ENCODE measurements at places on chromosomes 13 and 19.

DNA sequence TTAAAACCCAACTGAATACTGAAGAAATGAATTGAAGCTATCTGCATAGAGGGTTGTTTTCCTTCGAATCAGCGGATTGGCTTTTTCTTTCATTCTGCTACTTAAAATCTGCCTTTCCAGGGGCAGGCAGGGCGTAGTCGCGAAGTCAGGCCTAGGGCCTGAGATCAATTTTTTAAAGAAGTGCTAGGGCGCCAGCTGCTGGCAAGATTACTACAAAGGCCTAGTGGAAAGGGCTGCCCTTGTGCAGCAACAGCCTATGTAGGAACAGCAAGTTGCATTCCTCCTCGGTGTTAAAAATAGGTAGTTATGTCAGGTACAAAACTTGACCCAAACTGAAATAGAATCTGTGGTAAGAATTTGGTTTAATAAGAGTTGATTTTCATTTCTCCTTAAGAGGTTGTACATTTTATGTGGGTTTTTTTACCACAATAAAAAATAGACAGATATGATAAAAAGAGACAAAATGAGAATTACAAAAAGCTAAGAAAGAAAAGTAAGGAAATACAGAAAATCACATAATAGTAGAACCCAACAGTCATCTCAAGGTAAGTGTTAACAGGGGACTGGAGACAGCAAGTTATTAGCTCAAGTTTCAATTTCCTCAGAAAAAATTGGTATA, 9.5 kb upstream of the URAD start:
- DNase-seq: peak; percentile 55

- no peak for DNase-seq
These were observed 880.2 kb downstream of the PCDH9 start for GRCh38 chr13:66349966-66350365.

GRCh38 chr13:113811081-113811928, 52.3 kb downstream of the TMEM255B start:
- no peak for DNase-seq

DNA sequence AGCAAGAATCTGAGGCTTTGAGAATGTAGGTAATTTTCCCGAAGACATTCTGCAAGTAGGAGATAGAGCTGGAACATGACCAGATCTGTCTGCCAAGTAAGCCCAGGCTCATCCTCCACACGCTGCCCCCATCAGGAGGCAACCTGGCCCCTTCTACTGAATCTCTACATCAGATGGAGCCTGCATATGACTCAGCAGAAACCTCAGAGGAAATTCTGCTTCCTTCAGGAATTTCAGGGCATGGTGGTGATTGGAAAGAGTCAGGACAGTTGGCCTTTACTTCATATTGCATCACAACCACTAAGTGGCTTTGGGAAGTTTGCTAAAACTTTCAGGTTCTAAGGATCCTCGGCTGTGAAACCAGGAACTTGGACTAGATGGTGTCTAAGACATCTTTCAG, 85.2 kb downstream of the LRRC63 start:
- DNase-seq: peak; percentile 54

- no peak for DNase-seq
These were observed 45.4 kb downstream of the TPT1 start for GRCh38 chr13:45295536-45295935.

DNA sequence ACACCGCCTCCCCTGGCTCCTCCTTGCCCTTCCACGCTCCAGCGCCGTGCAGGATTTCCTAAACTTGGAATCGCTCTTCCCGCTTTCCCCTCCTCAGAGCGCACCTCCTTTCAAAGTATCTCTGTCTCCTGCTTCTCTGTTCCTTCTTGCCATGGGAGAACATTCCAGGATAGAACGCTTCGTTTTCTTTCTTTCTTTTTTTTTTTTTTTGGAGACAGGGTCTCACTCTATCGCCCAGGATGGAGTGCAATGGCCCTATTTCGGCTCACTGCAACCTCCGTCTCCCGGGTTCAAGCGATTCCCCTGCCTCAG, 574 bp upstream of the XPO4 start:
- no peak for DNase-seq

DNA sequence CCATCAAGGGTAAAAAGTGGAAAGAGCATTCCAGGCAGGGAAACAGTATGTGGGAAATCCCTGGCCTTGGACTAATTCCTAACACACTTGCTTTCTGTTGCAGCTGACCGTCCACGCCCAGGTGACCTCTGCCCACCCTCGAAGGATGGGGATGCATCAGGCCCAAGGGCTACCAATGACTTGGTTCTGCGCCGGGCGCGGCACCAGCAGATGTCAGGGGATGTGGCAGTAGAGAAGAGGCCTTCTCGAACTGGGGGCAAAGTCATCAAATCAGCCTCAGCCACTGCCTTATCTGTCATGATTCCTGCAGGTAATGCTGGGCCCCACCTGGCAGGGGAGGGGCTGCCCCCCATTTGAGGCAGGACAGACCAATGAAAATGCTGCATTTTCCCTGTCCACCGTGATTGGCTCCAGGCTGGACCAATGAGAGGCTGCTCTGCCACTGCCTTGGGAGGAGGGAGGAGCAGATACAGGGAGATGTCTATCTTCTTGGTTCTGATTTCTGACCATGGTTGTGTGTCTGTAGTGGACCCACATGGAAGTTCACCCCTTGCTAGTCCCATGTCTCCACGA, 12.6 kb downstream of the DNASE2 start:
- DNase-seq: no peak

DNA sequence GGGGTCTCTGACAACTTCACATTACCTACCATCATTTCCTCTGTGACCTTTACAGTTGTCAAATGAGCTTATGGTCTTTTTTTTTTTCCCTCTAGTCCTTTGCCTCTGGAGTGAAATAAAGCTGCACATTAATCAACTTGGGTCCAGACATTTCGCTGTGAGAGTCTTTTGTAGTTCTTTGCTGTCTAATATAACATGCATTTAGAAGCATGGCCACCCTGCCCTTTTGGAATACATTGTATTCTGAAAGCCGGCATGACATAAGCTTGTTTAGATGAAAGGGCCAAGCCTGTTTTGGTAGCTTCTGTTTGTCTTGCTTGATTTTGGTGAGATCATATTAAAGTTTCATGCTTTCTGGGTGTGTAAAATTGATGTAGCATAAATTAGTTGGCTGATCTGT, 509.8 kb downstream of the DIAPH3 start:
- no peak for DNase-seq

DNA sequence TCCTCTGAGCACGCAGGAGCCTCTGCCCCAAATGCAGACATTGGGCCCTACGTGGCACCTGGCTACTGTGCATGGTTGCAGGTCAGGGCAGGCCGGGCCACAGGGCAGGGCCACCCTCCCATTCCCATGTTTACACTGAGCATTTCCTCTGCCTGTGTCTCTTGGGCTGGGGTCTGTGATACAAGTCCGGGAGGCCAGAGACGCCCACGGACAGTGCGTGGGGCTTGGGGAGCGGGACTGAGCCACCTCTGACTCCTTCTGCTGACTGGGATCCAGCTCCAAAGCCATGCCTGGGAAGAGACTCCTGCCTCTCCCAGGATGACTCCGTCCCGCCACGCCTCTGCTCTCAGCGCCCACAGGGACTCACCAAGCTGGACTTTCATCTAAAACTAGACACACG, 18.8 kb downstream of the GAS6 start:
- no peak for DNase-seq

- DNase-seq: no peak
These were observed 37.6 kb downstream of the POLR1D start for GRCh38 chr13:27659145-27659865.

GRCh38 chr13:30367296-30367695, 55.0 kb upstream of the UBE2L5 start:
- DNase-seq: no peak

All from MV-4-11 (cell line).